Right renal cortex interstitium (tissue), 3 donors: ENCODE measurements at places on chromosomes 7 and 10. TPM values are rescaled to one million over a fixed set of nuclear protein-coding genes. Genes with fewer than 3 reads are reported as not detected.

GRCh38 chr7:43750016-43750887 lies 8.2 kb upstream of the BLVRA start:
- no peak for DNase-seq

- no peak for DNase-seq
These were observed 58.2 kb downstream of the ELAPOR2 start for GRCh38 chr7:87001214-87001613.

The HOXA4 gene
- 22.5 TPM for polyA plus RNA-seq

DNA sequence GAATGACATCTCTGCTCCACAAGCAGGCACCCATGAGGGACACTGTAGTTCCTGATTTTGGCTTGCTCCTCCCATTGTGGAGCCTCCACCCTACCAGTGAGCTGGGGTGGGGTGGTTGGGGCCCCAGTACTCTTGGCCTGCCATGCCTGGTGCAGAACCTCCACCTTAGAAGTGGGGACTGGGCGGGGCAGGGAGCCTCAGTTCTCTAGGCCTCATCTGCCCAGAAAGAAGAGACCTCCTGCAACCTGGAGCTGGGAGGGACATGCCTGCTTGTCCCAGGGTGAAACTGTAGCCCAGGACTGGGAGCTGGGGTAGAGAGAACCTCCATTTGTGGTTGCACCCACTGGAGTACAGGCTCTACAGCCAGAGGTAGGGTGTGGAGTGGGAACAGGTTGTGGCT lies 14.4 kb downstream of the RAMP3 start:
- no peak for DNase-seq
